ENCODE measurements at places on chromosomes 3 and 15.

DNA sequence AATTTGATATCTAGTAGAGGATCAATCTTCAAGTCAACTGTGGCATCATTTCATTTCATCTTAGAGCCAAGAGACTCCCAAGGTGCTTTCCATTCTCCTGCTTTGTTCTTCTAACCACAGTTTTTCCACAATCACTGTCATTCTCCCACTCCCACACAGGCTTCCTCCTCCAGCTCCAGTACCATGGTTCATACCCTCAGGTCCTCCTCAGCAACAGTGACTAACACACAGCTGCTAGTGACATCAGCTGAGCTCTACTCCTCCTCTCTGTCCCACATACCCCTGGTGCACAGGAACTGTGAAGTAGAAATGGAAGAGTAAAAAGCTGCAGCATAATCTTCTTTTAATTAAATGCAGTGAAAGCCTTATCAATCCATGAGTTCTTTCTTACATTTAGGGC lies 200.2 kb upstream of the DPH6 start:
- DNase-seq: no peak

GRCh38 chr3:150682824-150683223 lies 20.9 kb downstream of the ERICH6 start:
- no peak for DNase-seq

- no peak for DNase-seq
Measured at GRCh38 chr3:170102431-170102830, 64.6 kb downstream of the GPR160 start.

DNA sequence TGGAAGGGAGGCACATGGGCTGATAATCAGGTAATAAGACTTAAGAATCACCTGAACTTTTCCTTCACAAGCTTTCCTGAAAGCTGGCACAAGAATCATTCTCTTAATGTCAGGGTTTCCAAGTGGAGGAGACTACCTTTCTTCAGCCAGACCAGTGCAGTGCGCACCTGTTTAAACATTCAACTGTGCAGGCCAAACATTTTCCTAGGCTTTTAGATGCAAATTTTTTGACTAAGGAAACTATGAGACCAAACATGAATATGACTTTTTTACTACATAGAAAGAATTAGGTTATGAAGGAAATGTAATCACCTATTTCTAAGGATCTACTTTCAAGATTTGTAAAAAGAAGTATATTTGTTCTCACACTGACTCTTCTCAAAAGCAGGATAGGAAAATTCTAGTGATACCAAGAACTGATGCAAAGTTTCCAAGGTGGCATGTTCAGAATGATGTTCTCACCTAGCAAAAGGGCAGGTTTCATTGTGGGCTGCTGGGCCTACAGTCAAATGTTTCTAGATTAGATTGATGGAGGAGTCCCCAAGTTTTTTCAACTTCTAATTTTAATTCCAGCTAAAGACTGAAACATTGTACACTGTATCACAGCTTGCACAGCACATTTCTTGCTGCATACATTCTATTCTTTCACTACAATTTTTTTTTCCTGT lies 339.1 kb downstream of the TIGIT start:
- no peak for DNase-seq

DNA sequence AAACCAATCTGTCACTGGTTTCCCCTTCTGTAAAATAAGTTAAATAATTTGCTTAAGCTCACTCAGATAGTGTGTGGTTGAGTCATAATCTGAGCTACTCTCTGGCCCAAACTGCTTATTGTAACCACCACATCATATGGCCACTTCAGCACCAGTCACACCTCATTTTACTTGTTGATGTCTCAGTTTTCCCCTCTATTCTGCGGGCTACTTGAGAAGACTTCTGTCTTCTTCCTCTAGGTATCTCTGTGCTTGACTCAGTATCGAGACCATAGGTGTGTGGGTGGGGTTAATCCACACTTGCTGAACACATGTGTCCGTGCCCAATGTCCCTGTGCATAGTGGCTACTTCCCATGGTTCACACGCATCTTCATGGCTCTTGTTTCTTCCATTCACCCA lies 32.9 kb downstream of the CRYGS start:
- DNase-seq: no peak

DNA sequence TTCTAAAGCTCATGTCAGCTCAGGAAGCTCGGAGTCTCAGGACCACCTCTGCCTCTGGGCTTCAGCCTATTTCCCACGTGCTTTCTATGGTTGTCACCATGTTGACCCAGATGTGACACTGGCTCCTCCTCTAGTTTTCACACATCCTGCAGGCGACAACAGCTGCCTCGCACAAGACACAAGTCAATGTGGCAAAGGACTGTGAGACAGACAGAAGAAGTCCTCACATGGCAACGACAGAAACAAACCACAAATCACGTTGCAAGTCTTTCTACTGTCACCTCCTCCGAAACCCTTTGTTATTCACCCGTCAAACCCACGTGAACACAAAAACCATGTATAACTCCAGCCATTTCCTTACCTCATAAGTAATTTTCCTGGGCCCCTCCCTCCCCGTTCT lies 194.5 kb downstream of the MEX3B start:
- no peak for DNase-seq

GRCh38 chr15:36999778-37000177 lies 100.6 kb downstream of the MEIS2 start:
- no peak for DNase-seq

DNA sequence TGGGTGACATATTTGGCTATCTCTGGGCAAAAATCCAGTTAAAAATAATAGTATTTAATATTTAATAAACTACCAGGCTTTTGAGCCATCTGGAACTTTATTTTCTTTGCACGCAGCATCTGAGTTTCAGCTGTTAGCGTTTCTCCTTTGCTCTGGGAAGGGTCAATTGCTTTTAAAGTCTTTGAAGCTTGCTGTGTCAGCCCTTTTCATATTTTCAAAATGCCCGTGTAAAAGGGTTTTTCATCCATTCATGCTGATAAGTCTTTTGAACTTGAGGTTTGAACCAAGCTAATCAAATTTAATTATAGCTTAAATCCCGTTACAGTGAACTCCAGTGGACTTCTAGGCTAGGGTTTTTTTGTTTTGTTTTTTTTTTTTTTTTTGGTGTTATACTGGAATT lies 79.1 kb downstream of the SLC25A26 start:
- DNase-seq: no peak

GRCh38 chr15:83714939-83715628 lies 61.2 kb downstream of the ADAMTSL3 start:
- DNase-seq: no peak

GRCh38 chr3:48997714-48998637 lies 7.9 kb downstream of the P4HTM start:
- DNase-seq: no peak

Data from fibroblast of skin of right quadriceps (primary cell).